ENCODE measurements at places on chromosomes 16 and 17.

- DNase-seq = no peak
Observed at GRCh38 chr16:5516115-5516514, 418.5 kb upstream of the EEF2KMT start.

DNA sequence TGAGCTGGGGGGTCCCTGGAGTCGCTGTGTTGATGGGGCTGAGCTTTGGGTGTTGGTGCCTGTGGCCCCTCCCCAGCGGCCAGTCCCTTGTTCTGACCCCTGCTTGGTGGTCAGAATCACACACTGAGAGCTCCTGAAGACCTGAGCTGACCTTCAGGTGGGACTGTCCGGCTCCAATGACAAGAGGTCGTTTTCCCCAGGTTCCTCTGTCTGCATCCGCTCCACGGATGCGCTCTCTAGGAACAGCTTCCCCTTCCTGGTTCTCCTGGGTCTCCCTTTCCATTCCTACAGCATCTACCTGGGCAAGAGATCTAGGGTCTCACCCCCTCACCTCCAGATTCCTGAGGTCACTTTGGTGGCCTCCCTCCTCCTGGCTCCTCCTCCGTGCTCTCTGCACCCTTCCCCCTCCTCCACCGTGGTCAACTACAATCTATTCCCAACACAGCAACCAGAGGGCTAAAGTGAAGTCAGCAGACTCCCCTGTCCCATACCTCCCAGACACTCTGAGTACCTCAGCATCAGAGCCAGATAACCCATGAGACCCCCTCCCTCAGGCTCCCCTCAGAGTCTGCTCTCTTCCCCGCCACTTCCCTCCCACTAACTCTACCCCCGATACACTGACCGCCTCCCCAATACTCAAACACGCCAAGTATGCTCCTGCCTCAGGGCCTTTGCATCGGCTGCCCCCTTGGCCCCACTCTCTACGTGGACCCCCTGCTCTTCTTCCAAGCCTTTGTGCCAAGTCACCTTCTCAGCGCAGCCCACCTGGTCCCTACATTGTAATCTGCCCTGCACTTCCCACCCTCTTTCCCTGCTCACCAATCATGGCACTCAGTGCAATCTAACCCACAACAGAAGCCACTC, 9.0 kb upstream of the SEC14L5 start:
- no peak for DNase-seq

DNA sequence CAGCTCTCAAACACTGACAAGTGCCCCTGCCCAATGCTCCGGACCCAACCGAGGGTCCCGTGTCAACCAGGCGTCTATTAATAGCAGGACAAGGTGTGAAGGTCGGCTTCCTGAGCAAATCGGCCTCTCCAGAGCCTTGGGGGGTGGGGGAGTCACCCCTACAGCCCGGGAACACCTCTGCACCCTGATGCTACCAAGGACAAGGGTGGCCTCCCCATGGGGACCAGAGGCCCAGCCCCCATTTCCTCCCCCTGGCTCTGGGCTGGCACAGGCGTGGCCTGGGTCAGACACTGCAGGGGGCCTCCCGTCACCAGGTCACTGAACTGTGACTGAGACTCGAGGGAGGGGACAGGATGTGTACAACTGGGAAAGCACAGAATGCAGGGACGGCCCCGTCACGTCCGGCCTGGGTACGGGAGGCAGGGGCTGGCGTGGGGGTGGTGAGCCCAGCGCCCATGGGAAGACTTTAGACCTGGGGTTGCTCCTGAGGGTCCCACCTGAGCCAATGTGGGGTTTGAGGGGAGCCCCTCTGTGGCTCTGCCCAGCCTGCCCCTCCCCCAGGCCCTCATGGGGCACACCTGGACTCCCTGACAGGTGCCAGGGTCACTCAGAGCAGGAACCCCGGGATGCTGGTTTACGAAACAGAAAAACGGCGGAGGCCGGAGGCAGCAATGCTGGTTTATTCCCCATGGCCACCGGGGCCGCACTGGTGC, 579 bp upstream of the CYBA start:
- no peak for DNase-seq

DNA sequence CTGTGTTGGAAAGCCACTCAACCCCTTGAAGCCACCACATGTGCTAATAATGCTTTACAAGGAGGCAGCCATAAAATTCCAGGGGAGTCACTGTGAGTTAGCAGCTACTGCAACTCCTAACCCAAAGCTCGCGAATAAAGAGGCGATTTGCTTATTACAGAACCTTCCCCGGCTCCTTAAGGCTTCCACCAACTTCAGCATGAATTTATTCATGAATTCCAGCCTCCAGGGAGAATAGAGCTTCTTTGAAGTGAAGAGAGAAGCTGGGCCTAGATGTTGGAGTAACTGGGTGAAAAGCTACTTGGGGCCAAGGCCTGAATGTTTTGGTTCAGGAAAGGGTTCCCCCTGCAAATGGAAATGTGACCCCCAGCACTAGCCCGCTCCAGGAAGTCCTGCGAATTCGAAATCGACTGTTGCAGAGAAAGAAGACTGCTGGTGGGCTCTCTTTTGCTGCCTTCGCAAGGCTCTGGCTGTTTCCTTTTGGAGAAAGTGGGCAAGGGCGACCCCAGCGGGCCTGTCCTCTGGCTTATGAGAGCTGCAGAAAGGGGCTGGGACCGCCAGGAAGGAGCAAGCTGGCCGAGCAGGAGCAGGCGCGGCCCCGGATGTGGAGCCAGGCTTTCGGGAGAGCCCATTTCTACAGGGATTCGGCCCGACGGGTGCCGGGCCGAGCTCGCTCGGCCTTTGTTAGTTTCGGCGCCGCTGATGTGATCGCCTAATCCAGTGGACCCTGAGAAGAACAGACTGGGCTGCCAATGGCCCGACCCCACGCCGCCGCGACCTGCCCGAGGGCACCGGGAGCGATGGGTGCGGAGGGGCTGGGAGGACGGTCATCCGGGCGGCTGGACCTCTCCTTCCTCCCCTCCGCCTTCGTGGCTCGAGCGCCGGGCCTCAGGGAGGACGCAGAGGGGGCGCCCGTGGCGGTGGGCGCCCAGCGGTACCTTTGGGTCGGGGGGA, 7.6 kb downstream of the CBX8 start:
- no peak for DNase-seq
